ENCODE measurements at places on chromosomes 6 and 20. TPM values are rescaled to one million over a fixed set of nuclear protein-coding genes. Genes with fewer than 3 reads are reported as not detected.

SIRPG gene
- total RNA-seq = 33.8 TPM

GABRR1 gene
- total RNA-seq = not detected

THBD gene
- total RNA-seq = not detected

SLC22A3 gene
- not detected for total RNA-seq

SNAP25 gene
- total RNA-seq = 3.6 TPM

DCDC2 gene
- total RNA-seq = not detected

TAAR1 gene
- total RNA-seq = not detected

TFAP2D gene
- total RNA-seq = not detected

ZC2HC1B gene
- total RNA-seq = not detected

RAMACL gene
- total RNA-seq = 0.14 TPM

SOBP gene
- 0.09 TPM for total RNA-seq

HLA-DMB gene
- total RNA-seq = 0.75 TPM

OR2H1 gene
- not detected for total RNA-seq

F13A1 gene
- total RNA-seq = not detected

ZKSCAN8 gene
- 17.7 TPM for total RNA-seq

PACSIN1 gene
- total RNA-seq = not detected
